ENCODE measurements at places on chromosomes 4 and X.

GRCh38 chrX:78595901-78596502 lies 63.1 kb downstream of the RTL3 start:
- peak; percentile 31 for DNase-seq

- DNase-seq, result no peak
Measured at GRCh38 chr4:149248191-149248764, 567.4 kb downstream of the IQCM start.

GRCh38 chr4:100548200-100548560 lies 30.4 kb upstream of the EMCN start:
- DNase-seq, result no peak

- DNase-seq, result no peak
Measured at GRCh38 chr4:113711883-113712662, 49.5 kb downstream of the CAMK2D start.

GRCh38 chr4:138672393-138672976 lies 343.1 kb upstream of the NOCT start:
- DNase-seq, result no peak

DNA sequence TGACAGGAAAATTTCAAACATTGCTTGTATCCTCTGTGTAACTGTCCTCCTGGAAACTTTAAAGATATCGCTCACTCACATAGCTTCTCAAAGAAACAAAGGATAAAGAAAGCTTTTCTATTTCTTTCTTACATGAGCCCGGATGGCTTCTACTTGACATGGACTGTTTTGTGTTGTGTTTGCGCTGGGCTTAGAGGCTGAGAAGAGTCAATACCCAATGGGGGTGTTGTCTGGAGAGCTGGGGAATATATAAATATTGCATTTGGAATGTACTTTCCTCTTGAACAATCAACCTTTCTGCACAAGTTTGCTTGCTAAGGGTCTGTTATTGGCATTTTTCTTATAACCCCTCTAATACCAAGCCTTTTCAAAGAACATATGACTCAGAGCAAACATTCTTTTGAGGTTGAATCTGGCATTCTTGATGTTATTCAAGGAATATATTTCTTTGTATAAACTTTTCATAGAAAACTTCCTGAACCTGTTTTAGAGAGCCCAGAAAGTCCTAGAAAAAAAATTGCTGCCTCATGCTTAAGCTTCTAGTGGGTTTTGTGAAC lies 331.9 kb downstream of the PACRGL start:
- no peak for DNase-seq

GRCh38 chrX:130083656-130084382 lies 26.5 kb downstream of the ELF4 start:
- no peak for DNase-seq

DNA sequence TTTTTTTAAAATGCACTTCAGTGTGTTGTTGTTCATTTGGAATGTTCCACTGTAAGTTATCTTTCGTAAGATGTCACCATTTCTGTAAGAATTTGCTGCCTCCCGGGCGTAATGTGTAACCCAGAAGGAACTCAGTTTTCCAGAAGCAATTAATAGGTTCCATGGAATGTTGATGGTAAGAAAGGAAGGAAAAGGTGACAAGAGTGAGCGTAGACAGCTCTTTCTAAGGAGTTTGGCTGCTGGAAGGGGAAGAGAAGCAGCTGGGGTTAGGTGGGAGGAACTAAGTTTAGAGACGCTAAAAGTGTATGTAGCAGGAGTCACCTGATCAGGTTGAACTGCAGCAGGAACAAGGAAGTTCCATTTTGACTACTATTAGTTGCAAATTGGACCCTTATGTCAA lies 35.9 kb downstream of the PNMA5 start:
- DNase-seq, result peak; percentile 3

- no peak for DNase-seq
Measured at GRCh38 chr4:177726111-177726510, 283.9 kb upstream of the AGA start.

GRCh38 chr4:70746179-70746839 lies 24.5 kb downstream of the RUFY3 start:
- DNase-seq, result no peak

DNA sequence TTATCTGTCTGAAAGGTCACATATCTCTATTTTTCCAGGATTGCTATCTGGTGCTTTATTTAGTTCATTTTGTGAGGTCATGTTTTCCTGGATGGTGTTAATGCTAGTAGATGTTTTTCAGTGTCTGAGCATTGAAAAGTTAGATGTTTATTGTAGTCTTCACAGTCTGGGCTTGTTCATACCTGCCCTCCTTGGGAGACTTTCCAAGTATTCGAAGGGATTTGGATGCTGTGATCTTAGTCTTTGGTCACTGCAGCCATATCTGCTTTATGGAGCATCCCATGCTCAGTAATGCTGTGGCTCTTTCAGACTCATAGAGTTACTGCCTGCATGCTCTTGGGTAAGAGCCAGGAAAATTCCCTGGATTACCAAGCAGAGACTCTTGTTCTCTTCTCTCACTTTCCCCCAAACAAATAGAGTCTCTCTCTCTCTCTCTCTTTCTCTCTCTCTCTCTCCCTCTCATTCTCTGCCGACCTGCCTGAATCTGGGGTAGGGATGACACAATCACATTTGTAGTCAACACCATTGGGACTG lies 130.0 kb downstream of the AR start:
- DNase-seq, result no peak

GRCh38 chr4:81453024-81453423 lies 18.7 kb downstream of the RASGEF1B start:
- no peak for DNase-seq

GRCh38 chr4:118193421-118193820 lies 159.1 kb downstream of the NDST3 start:
- no peak for DNase-seq

DNA sequence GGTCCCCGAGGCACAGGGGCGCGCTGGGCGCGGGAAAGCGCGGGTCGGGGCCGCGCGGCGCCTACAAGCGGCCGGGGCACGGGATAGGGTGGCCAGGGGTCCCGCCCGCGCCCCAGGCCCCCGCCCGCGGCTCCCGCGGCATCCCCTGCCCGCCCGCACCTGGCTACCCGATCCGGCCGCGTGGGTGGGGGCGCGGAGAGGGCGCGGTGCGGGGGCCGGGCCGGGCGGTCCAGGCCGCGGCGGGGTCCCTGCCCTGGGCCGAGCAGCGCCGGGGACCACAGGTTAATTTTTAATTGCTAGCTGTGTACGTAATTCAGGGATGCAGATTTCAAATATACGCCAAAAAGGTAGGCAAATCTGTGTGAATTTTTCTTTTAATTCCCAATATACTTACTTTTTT lies 44.3 kb upstream of the FAM47C start:
- DNase-seq, result no peak

GRCh38 chr4:88527787-88528186 lies 4.2 kb upstream of the PYURF start:
- no peak for DNase-seq

DNA sequence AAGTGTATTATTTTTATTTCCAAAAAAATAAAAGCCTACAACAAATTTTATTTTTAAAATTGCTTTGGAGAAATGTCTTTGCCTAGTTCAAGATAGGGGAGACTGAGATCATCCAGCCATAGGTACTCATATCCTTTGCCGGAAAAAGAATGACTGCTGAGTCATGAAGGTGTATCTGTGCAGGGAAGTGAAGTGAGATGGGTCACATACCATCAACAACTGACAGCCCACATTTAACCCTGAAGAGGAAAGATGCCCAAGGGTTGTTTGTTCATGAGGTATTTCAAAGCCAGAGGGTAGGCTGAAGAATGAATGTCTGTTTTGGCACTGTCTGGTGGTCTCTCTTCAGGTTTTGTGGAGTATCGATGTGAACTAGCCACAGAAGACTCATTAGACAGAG lies 106.7 kb upstream of the TTC29 start:
- DNase-seq, result no peak

GRCh38 chr4:13966231-13967195 lies 339.0 kb upstream of the BOD1L1 start:
- no peak for DNase-seq

GRCh38 chr4:94516999-94517398 lies 65.3 kb downstream of the PDLIM5 start:
- DNase-seq, result no peak

GRCh38 chrX:124239911-124240310 lies 92.5 kb upstream of the TEX13D start:
- no peak for DNase-seq

DNA sequence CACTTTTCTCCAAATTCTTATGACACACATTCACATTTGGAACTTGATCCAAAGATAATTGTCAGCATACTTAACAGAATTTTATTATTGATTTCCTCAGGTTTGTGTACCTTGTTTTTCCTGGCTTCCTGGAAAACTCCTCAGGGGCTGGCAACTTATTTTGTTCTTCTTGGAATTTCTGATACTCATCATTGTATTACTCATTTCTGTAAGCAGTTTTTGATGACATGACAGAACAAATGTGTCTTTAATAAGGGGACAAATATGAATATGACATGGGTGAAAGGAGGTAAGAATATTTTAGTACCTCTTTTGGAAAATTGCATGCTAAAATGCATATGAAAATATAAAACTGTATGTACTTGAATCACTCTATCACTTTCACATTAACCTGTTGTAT lies 237.8 kb downstream of the ADGRL3 start:
- no peak for DNase-seq

DNA sequence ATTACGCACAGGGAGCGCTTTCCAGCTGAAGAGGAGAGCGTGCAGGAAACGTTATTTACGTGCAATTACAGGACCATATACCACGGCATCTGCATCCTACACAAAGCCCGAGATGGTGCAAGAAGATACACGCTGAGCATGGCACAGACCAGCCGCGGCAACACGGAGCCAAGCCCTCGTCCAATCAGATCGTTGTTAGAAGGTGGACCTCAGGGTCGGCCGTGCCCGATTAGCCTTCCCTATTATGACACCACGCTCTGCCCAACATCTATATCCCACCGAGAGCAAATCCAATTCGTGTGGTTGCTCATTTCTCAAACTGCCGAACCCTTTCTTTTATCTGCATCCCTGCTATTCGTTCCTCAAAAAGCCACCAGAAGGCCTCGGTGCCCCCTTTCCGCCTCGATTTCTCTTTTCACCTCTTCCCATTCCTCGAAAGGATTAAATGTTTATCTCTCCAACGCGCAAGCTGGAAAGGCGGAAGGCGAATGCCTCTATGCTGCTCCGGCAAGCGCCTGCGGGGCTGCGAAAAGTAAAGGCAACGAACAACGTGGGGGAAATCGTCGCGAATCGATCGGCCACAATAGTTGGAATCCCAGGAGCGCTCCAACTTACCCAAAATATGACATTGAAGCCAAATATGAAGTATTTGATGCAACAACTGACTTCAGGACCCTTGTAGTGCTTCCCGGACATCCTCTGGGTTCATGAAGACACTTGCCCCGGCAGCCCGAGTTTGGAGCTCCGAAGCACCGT lies 702 bp downstream of the TSPAN5 start:
- DNase-seq, result peak; percentile 5

DNA sequence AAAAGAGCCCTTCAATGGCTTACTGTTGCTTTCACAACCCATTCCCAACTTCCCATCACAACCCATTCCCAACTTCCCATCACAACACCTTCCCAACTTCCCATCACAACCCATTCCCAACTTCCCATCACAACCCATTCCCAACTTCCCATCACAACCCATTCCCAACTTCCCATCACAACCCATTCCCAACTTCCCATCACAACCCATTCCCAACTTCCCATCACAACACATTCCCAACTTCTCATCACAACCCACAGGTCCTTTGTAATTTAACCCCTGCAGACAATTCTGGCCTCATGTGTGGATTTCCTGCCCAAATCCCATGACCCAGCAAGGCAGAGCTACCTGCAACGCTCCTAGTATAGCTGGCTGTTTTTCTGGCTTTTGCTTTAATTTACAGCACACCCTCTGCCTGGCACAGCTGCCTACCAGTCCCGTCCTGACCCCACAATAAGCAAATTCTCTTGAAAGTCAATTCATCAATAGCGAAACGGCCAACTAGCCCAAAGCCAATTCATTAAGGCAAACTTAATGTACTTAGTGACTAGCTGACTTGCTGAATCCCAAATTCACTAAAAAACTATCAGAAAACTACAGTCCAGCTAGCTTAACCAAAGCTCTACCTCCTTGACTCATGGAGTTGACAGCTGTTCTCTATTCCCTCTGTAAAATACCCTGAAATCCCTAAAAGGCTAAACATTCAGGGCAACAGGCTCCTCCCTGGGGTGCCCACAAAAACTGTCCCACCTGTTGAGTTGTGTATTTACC lies 75.6 kb downstream of the AFAP1 start:
- DNase-seq, result no peak
